ENCODE measurements at places on chromosomes 5 and 9.

GRCh38 chr5:54851449-54851848, 133.9 kb downstream of the ESM1 start:
- no peak for DNase-seq

- no peak for DNase-seq
Observed at GRCh38 chr5:14066326-14066725, 76.8 kb upstream of the TRIO start.

DNA sequence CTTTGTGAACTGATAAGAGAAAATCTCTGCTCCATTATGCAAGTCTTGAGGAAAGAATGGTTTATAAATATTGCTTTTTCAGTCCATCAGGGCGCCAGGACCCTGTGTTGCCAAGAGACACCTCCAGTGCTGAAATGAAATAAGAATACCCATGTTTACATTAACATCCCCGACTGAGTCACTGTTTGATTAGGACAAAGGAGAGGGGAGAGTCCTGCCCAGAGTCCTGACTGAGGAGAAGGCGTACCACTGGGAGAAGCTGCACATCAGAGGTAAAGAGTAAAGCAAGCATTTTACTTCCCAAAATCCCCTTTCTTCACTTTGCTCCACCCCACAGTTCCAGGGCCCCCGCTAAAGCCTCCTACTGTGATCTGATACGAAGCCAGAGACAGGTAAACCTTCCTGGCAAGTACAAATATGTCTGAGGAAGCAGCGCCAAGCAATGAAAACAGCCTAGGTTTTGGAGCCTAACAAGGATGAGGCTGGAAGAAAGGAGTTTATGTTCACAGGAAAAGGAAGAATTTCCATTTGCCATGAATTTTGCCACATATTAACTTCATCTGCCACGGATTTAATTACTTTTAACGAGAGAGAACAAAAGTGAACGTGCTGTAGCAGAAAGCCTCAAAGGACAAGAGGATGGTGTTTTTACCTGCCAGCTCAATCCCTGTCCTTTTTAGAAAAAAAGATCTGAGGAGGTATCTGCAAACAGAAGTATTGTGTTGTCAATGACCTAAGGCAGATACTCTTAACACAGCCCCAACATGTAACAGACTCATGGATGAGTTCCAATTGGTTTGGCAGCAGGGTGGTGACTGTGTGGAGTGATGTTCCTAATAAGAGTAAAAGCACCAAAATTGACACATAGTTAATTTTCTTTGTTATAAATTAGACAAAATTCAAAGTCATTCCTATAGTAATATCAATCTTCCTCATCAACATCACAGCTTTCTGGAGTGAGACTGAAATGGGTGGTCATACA, 209.4 kb upstream of the TLE4 start:
- no peak for DNase-seq

GRCh38 chr5:2529371-2530092, 221.9 kb downstream of the IRX2 start:
- DNase-seq = no peak

GRCh38 chr5:87526131-87526530, 113.4 kb upstream of the CCNH start:
- no peak for DNase-seq

- no peak for DNase-seq
Observed at GRCh38 chr9:131274674-131275331, 1.5 kb downstream of the FAM78A start.

GRCh38 chr5:149274939-149275338, 3.3 kb downstream of the AFAP1L1 start:
- peak; percentile 28 for DNase-seq

GRCh38 chr9:84620338-84620737, 49.2 kb upstream of the NTRK2 start:
- DNase-seq = no peak

Measured in GM03348 (cell line).